ENCODE measurements at places on chromosomes 7 and 10.

GRCh38 chr7:143012001-143012400 is 14.9 kb downstream of the OR9A2 start:
- DNase-seq = no peak

DNA sequence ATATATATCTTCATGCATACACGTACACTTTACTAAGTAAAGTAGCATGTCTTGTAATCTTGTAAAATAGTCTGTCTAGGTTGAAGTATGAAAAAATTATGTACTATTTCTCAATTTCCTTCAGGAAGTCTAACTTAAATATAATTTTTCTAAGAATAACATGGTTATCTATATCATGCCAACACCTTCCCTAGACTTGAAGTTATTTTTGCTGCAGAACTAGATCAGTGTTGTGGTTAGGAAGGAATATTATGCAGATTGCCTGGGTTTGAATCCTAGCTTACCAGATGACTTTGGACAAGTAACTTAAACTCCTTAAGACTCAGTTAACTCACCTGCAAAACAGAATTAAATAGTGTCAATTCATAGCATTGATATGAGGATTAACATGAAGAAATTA is 142.2 kb upstream of the SEMA3A start:
- peak; percentile 28 for DNase-seq

- DNase-seq = no peak
Measured at GRCh38 chr10:94344522-94345122, 18.1 kb downstream of the NOC3L start.

DNA sequence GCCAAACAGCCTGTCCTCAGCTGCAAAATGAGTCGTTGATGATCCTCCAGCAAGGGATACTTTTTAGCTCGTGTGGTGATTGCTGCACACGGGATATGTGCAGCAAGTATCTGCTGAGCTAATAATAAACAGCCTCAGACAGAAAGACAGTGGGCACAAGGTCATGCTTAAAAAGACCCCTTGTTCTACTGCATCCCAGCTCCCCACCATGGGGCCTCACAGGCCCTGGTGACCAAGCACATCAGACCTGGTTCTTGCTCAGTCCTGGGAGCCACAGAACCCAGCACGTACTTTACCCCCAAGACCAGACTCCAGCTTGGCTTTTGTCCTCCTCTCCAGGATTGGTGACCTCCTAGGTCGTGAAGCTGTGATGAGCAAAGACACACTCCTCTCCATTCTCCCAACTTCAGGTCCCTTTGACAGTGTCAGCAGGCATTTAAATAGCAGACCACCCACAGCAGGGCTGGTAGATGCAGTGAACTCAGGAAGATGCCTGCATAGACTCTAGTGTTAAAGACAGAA is 50.5 kb downstream of the EGFR start:
- DNase-seq = no peak

DNA sequence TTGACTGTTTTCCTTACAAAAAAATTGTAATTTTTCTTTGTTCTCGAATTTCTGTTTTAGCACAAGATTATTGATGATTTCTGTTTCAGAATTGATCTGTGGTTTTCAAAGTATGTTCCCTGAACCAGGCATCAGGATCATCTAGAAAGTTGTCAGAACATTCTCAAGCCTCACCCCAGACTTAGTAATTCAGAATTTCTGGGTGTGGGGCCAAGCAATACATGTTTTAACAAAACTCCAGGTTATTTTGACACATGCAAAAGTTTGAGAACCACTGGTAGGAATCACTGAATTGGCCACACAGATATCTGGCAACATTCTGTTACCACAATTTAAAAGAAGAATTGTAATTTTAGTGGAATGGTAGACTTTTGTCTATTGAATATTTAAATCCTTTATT is 1173.9 kb upstream of the LRRTM3 start:
- no peak for DNase-seq

DNA sequence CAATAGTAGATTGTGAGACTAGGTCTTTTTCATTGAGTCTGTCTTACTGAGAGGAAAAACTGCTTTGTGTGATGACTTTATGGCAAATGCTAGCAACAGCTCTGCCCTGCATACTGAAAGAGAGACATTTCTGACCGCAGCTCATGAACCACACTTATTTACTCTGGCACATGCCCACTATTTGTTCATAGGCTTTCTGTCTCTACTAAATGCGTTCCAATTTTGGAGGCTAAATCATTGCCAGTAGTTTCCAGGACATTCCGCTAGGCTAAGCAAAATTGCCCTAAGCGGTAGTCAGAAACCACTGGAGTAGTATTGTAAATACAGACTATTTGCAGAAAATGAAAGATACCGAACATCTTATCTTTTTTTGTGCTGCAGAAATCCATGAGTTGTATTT is 55.6 kb upstream of the DLX6 start:
- peak; percentile 52 for DNase-seq

GRCh38 chr10:97714401-97715258 is 1.1 kb downstream of the MARVELD1 start:
- peak; percentile 71 for DNase-seq

GRCh38 chr7:50208378-50208982 is 96.0 kb upstream of the IKZF1 start:
- DNase-seq = no peak

DNA sequence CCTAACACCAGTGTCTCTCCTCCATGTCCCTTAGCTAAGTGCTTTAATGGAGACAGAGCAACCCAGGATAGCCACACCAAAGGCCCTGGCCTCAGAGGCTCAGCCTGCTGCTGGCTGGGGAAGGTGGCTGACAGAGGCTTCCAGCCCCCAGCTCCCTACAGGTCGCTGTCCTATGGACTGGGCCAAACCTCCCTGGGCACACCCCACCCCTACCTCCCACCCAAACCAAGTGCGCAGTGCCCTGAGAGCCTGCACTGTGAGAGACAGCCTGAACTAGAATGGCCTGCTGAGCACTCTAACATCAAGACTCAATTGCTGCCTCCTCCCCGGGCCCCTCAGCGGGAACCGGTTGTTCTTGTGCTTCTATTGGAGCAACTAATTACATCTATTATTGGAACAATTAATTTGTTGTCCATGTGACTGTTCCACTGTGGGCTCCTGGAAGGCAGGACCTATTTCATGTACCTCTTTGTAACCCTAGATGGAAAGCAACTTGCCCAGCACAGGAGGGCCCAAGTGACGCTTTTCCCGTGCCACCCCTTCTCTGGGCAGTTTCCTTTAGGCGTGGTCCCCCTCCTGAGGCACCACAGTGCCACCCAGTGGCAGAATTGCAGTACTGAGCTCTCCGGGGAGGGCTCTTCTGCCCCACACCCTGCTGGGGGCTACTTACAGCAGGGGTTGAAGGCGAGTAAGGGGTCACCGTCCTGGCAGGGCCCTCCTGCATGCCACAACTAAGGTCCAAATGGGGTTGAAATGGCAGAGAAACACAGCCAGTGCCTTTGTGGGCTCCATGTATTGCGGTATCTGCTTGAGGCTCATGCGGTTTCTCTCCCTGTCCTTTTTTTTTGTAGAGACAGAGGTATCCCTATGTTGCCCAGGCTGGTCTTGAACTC is 63.7 kb upstream of the WAPL start:
- peak; percentile 30 for DNase-seq

DNA sequence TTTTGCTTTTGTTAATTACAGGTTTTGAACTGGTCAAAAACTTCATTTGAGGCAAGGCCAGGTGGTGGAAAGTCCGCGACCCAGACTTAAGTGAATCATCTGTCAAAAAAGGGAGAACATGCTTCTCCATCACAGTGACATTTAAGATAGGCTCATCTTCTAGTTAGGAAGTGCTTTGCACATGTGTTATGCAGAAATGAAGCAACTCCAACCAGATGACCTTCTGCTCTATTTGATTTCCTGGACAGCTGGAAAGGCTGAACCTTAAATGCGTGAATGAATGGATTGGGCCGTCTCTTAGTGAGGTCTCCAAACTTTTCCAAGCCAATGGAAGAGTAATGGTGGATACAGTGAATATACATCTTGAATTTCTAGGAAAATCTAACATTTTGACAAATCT is 101.6 kb upstream of the FAM13C start:
- peak; percentile 1 for DNase-seq

DNA sequence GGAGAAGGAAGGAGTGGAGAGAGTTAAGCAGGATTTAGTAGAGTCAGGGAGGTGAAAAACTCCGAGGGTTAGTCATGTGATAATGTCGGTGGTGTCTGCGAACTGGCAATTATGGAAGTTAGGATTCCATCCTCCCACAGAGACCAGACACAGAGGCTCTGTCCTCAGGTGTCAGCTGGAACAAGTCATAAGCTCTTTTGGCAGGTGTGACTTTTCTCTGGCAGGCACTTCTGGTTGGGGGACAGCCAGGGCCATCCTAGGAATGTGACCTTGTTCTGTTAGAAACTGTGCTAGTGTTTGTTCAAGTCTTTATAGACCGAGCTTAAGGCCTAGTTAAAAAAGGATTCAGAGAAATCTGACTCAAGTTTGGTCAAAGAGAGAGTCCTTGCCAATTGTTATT is 371.0 kb downstream of the DPP6 start:
- DNase-seq = no peak

DNA sequence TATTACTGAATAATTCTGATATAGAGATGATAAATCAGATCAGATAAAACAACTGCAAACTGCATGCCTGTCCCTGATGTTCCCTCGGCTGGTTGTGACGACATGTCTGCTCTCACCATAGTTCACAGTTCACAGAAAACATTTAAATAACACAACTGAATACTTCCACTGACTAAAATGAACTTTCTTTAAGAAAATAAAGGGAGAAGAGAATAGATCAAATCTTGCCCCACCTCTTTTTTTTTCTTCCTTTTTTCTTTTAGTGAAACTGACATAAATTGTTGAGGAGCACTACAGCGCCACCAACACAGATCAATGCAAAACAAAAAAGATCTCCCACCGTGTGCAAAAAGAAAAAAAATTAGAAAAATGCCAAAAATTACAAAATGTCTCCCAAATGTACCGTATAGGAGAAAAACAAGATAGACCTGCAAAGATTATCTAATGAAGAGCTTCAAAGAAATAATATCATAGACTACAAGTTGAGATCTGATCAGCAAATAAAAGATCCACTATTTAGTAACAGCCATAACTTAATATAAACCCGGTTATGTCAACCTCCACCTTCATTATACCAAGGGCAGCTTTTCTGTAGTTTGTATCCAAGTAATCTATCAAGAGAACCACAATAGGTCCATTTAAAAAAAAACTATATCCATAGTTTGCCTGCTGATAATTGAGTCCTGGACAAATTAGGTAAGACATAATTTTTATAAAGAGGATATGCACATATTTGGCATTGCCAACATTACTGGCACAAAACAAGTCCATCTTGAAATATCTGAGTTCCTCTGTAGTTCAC is 30.7 kb upstream of the EPC1 start:
- DNase-seq = peak; percentile 35

GRCh38 chr7:124059375-124059774 is 26.5 kb upstream of the TMEM229A start:
- DNase-seq = no peak

DNA sequence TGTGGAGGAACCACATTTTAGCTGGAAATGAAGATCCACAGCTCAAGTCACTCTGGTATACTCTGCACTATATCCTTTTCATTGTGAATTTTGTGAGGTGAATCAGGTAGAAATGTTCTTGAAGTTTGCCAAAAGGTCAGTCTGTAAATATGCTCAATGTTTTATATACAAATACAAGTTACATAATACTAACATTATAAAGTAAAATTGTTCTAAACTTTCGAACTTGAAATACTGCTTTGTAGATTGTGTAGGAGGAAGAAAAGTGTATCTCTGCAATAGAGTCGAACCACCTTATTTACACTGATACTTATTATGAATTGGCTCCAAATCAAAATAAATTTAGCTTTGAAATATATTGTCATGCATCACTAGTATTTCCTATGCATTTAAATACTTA is 7.0 kb downstream of the MIOS start:
- no peak for DNase-seq

DNA sequence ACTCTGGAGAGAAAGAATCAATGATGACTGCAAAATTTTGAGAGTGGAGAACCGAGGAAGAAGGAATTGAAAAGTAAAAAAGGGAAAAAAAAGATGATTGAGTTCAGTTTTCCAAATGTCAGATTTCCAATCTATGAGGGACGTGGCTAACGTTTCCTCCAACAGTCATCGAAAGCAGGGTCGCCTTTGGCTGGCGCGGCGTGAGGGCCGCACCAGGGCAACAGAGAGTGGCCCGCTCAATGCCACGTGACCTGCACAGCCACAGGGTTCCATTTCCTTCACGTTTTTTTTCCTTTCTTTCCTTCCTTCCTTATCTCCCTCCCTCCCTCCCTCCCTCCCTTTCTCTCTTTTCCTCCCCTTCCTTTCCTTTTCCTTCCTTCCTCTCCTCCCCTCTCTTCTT is 101.9 kb downstream of the WDR37 start:
- DNase-seq = no peak

DNA sequence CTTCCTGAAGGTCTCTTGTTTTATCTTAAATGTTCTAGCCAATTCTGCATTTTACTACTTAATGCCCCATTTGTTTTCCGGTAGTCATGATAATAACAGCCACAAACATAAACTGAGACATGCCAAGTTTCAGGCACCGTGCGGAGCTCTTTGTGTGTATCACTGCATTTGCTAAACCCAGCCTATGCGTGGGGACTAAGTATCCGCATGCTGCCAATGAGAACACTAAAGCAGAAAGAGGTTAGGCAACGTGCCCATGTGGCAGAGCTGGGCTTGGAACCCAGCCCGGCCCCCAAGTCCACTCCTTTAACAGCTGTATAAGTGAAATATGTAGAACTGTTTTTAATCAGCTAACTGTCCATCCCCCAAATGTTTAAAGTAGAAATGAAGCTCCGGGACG is 54.1 kb downstream of the SLIT1 start:
- DNase-seq = peak; percentile 2

DNA sequence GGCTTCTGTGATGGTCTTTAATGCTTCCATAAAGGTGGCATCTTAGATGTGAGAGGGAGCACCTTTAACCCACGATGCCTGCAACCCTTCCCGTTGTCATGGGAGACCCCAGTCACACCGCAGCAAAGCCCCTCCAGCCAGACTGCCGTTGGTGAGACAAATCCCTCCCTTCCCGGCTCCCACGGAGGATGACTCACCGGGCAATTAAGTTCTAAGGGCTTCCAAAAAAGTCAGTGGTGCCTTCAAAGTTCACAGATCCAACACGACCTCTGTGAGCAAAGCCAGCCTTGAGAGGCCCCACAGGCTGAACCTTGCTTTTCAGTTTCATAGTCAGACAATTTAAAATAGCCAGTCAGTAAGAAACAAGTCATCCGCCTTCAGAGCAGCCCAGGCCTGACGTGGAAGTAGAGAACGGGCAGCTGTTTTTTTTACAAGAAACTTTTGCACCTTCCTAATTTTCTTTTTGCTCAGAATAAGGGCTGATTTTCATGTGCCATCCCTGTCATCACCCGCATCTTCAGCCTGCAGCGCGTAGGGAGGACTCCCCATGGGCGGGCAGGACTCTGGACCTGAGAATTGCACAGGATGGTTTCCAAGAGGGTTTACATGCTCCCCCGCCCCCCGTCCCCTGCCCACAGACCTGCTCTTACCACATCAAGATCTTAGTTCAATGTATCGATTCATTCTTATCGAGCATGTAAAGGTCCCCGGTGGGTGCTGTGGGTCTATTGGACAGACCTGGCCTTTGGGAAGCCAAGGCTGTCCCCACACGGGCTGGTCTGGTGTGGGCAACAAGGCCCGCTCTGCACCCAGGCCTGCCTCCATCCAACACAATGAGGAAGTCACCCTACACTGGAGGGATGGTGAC is 333.9 kb downstream of the DNAJB6 start:
- DNase-seq = peak; percentile 58

Measured in astrocyte (in vitro differentiated cells and primary cell).